A549 treated with Hydrocortisone at 1 μM for 4 hours (cell line): ENCODE measurements at places on chromosomes 2 and 18. TPM values are rescaled to one million over a fixed set of nuclear protein-coding genes. Genes with fewer than 3 reads are reported as not detected.

The GPR155 gene
- 0.13 to 0.74 TPM (median 0.44 TPM) in 5 replicates for total RNA-seq

The SCYGR5 gene
- not detected in 5 replicates for total RNA-seq

The TRIM54 gene
- 0.81 to 1.1 TPM (median 0.88 TPM) in 5 replicates for total RNA-seq

The NPAS2 gene
- total RNA-seq = 72.2 to 81.2 TPM (median 78.4 TPM) in 5 replicates

The WNT10A gene
- total RNA-seq = 0.06 to 0.12 TPM (median 0.09 TPM) in 4 of 5 replicates, not detected in the other

The SPHKAP gene
- total RNA-seq = not detected in 5 replicates

The VWC2L gene
- total RNA-seq = not detected in 5 replicates

The KCNG2 gene
- total RNA-seq = 0.07 TPM in 1 of 5 replicates, not detected in the others

The CHCHD5 gene
- total RNA-seq = 57.5 to 65.1 TPM (median 59.7 TPM) in 5 replicates

The ATP6V1B1 gene
- total RNA-seq = 1.9 to 3.6 TPM (median 2.5 TPM) in 5 replicates

The CDK5R2 gene
- total RNA-seq = 4.4 to 6.8 TPM (median 6.5 TPM) in 5 replicates

The C2orf15 gene
- 0.45 to 0.66 TPM (median 0.48 TPM) in 5 replicates for total RNA-seq

The MEX3C gene
- 15.8 to 22.1 TPM (median 19.4 TPM) in 5 replicates for total RNA-seq

The NOL4 gene
- not detected in 5 replicates for total RNA-seq

The FSIP2 gene
- 0.02 TPM in 1 of 5 replicates, not detected in the others for total RNA-seq

The DYNAP gene
- total RNA-seq = not detected in 5 replicates

The MREG gene
- total RNA-seq = 4.5 to 4.9 TPM (median 4.7 TPM) in 5 replicates

The PSD4 gene
- total RNA-seq = 11.5 to 15.2 TPM (median 13.2 TPM) in 5 replicates

The FAM161A gene
- 5.8 to 10.0 TPM (median 8.4 TPM) in 5 replicates for total RNA-seq

The ANKRD36C gene
- 3.4 to 5.3 TPM (median 4.1 TPM) in 5 replicates for total RNA-seq

The MROH2A gene
- total RNA-seq = 0.12 to 0.29 TPM (median 0.21 TPM) in 4 of 5 replicates, not detected in the other

The TSPYL6 gene
- total RNA-seq = not detected in 5 replicates

The SLC8A1 gene
- 0.21 to 0.41 TPM (median 0.29 TPM) in 5 replicates for total RNA-seq

The MRO gene
- total RNA-seq = 0.15 to 0.31 TPM (median 0.18 TPM) in 5 replicates

The TEKT4 gene
- total RNA-seq = not detected in 5 replicates

The CD8B2 gene
- not detected in 5 replicates for total RNA-seq

The MAP3K19 gene
- total RNA-seq = not detected in 5 replicates

The UGT1A9 gene
- 3.6 to 6.4 TPM (median 4.2 TPM) in 5 replicates for total RNA-seq

The CERKL gene
- 0.13 to 0.32 TPM (median 0.24 TPM) in 5 replicates for total RNA-seq

The COL4A3 gene
- 0.41 to 1.3 TPM (median 1.0 TPM) in 5 replicates for total RNA-seq

The IL37 gene
- not detected in 5 replicates for total RNA-seq

The RAX gene
- total RNA-seq = 0.05 TPM in 1 of 5 replicates, not detected in the others

The CCDC138 gene
- total RNA-seq = 6.5 to 9.5 TPM (median 7.8 TPM) in 5 replicates

The PROM2 gene
- 0.01 to 0.23 TPM (median 0.14 TPM) in 4 of 5 replicates, not detected in the other for total RNA-seq

The MARCHF7 gene
- 47.4 to 73.1 TPM (median 53.6 TPM) in 5 replicates for total RNA-seq

The NTSR2 gene
- total RNA-seq = 0.05 to 0.09 TPM in 2 of 5 replicates, not detected in the others

The STON1 gene
- 0.32 to 0.52 TPM (median 0.40 TPM) in 5 replicates for total RNA-seq

The OTOS gene
- total RNA-seq = not detected in 5 replicates

The FOSL2 gene
- total RNA-seq = 66.8 to 83.9 TPM (median 73.8 TPM) in 5 replicates

The TSN gene
- 56.8 to 66.7 TPM (median 59.6 TPM) in 5 replicates for total RNA-seq

The CAPN14 gene
- total RNA-seq = 0.02 to 0.05 TPM (median 0.02 TPM) in 5 replicates

The TMEM178A gene
- total RNA-seq = 0.08 to 0.25 TPM (median 0.12 TPM) in 5 replicates

The KYNU gene
- total RNA-seq = 232 to 288 TPM (median 242 TPM) in 5 replicates

The GULP1 gene
- 25.9 to 43.4 TPM (median 28.6 TPM) in 5 replicates for total RNA-seq

The CHRND gene
- not detected in 5 replicates for total RNA-seq

The ALPP gene
- 9.3 to 13.2 TPM (median 12.1 TPM) in 5 replicates for total RNA-seq

The SFT2D3 gene
- 4.4 to 6.0 TPM (median 5.5 TPM) in 5 replicates for total RNA-seq

The OTOF gene
- 0.09 to 0.31 TPM (median 0.13 TPM) in 5 replicates for total RNA-seq

The MYOM1 gene
- total RNA-seq = 0.09 to 0.41 TPM (median 0.15 TPM) in 5 replicates

The RFX8 gene
- total RNA-seq = not detected in 5 replicates

The DCC gene
- total RNA-seq = not detected in 5 replicates

The METTL4 gene
- 4.9 to 7.2 TPM (median 5.2 TPM) in 5 replicates for total RNA-seq

The COBLL1 gene
- 3.7 to 6.6 TPM (median 4.5 TPM) in 5 replicates for total RNA-seq
